ENCODE measurements at places on chromosomes 12 and 14. TPM values are rescaled to one million over a fixed set of nuclear protein-coding genes. Genes with fewer than 3 reads are reported as not detected.
A peak's percentile ranks its signal among the peaks of the same experiment; 100 is the strongest.

DNA sequence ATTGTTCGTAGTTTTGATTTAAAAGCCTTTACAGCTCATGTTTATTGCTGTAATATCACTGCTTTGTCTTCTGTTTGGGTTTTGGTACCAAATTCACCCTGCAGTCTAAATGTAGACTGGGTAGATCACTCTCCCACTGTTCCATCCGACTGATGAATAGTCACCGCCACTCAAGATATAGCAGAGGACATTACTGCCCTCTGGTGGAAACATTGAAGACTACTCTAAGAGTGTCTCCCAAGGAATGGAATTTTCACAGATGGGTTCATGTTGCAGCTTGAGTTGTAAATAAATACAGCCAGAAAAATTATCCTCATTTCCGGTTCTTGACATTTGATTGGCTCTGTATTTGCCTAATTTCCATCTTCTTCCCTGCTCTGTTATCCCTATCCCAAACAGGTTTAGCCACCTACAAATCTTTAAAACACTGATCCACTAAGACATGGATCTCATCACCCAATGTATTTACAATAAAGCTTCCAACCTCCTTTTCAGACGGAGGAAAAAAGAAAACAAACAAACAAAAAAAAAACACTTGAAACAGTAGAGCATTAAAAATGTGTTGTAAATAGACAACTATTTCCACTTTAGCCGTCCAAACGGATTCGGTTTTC, 198.3 kb upstream of the CPNE8 start:
- no peak for DNase-seq

DNA sequence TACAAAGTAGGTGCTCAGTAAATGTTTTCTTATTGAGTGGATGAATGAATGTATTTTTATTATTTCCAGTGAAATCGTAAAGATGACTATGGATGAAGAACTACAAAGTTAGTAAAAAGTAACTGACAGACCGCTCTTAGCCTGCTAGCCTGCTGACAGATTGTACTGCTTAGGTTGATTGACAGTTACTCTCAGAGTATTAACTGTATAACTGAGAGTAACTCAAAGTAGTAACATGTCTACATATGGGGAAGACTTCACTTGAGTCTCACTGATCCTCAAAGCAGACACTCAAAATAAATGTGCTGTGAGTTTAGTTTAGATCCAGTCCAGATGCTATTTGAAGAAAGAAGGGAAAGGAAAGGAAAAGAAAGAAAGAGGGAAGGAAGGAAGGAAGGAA, 272.3 kb upstream of the AMIGO2 start:
- DNase-seq: no peak

DNA sequence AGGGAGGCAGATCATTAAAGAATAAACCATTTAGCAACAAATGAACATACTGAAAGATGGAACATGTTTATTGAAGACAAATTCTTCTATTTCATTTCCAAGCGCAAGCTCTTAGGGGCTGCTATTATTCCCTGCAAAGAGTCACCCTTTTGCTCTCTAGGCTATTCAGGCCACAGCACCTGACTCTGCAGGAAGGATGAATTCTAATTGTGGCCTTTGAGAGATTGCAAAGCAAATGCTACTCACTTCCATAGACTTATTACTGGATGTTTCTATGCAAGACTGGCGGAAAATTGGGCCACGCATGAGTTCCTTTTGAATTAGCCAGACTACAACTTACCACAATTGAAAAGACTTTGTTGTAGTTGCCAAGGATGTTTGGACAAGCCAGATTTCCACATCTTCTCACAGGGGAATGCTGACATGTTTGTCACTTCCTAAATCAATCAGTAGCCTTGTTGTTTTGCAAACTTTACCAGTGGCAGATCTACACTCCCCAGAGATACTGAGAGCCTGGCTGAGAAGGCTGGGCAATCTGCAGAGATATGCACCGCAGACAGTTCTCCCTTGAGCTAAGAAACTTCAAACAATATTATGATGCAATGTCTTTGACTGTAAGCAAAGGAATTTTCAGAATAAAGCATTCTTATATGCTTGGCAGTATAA, 334.3 kb upstream of the SYT1 start:
- DNase-seq: no peak

DNA sequence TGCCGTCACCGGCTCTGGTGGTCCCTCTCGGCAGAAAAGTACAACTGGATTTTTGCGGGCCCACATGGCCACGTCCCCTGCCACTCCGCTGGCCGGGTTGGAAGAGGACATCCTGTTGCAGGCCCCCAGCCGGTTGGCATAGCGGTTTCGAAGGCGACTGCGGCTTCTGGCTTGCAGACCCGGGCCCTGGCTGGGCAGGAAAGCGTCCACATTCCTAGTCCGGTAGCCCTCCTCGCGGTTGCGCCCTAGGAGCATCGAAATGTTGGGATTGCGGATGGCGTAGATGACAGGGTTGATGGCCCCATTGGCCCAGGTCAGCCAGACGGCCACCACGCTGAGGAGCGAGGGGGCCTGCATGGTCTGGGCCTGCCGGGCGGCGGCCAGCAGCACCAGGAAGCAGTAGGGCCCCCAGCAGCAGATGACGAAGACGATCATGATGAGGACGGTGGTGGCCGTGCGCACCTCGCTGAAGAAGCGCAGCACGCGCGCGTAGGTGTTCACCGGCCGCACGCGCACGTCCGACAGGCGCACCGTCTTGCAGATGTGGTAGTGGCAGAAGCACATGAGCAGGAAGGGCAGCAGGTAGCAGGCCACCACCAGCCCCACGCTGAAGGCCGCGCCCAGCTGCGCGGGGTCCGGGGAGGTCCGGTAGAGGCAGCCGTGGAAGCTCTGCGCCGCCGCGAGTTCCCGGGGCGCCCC, 1.2 kb downstream of the GPR135 start:
- DNase-seq: peak; percentile 55

The ADAM21 gene
- total RNA-seq: not detected

GRCh38 chr12:76746516-76746915, 17.4 kb upstream of the ZDHHC17 start:
- DNase-seq: no peak

- no peak for DNase-seq
Measured at GRCh38 chr14:92493024-92493423, 20.6 kb upstream of the RIN3 start.

DNA sequence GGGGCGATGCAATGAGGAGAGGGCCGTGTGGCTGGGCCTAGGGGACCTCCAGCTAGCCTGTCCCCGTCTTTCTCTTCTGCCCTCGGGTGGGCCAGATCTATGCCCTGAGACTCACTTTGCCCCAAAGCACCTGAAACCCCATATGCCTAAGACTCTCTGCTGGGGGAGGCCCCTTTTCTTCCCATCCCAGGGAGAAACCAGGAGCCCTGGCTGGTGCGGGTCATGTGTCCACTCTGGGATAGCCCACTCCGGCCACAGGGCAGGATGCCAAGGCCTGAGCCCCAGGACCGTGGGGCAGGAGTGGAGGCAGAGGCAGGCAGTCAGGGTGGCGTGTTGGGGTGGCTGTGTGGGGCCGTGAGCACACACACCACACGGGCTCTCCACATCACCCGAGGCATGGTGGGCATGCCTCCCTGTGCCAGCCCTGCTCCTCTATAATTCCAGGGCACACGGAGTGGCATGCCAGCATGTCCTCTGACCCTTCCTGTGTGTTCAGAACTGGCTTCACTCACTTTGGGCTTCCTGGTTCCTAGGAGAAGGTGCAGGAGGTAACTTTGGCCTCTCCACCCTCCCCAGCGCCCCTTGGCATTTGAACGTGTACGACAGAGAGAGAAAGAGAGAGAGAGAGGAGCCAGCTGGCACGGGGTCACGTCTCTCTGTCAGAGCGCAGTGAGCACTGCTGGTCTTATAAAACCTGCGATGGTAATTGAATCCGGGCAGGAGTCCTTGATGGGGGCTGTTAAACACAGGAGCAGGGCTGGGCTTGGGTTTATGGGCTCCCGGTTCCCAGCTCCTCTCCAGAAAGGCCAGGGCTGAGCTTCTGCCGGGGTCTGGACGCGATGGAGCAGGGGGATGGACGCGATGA, 144.2 kb downstream of the KIF26A start:
- DNase-seq: no peak

DNA sequence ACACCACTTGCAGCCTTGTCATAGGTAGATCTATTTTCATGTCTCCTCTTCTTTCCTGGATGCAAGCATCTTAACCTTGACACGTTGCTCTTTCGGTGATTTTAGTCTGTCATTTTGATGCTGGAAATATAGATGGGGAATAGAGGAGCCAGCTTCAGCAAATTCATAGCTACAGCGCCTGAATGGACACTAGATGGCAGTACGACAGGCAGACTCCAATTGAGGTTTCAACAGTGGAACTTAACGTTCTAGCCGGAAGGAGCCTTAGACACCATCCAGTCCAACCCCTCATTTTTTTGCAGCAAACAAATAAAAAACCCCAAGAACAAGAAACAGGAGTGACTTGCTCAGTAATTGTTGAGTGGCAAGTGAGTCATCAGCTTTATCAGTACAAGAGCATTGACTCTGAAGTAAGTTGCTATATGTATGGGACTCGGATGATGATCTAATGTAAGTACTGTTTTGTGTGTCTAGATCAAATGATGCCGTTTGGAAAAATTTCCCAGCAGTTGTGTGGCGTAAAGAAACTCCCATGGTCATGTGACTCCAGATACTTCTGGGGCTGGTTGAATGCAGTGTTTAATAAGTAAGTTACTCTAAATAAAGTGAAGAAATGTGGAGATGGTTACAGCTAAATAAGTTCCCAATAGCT, 9.0 kb downstream of the DMAC2L start:
- DNase-seq: peak; percentile 84

The CMKLR1 gene
- total RNA-seq: not detected

The TAS2R8 gene
- not detected for total RNA-seq

DNA sequence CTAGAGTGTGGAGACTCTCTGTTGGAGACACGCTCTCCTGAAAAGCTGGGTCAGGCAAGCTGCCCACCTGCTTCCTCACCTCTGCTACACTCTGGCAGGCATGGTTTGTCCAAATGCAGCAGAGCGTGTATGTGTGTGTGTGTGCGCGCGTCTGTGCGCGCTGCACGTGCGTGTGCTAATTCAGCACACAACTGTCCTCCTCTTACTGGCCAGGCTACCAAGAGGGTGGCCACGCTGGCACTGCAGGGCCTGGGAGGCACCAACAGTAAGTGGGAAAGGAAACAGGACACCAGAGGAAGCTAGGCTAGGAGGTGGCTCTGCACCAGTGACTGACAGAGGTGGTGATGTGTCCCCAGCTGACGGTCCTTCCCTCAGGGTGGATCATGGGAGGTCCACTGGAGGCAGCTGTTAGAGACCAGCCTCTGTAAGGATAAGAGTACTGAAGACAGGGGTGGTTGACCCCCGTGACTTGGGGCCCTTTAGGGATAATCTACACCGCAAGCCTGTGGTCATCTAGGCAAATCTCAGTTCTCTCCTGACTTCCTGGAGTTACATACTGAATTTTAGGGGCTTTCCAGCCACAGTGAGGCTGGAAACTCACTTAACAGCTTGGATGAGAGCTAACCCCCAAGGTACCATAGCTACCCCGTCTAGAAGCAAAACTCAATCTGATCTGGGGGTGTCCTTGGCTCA, 15.6 kb upstream of the TFCP2 start:
- DNase-seq: no peak

- DNase-seq: peak; percentile 79
Measured at GRCh38 chr14:68664225-68664681, 128.6 kb downstream of the ZFP36L1 start.

DNA sequence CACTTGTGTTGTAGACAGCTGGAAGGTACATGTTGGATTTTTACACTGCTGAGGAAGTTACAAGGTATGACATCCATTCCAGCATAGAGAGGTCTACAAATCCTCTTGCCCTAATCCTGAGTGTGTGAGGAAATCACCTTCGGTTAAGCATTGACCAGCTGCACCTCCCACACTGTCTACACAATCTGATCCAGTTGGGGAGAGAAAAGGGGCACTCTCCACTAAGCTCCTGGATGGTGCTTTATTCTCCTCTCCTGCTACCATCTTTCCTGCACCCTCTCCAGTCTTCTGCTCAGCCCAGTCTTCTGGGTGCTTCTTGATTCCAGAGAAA, at the start of gene OR6J1:
Gene OR6J1 (minus strand): TSS at position 48 of the 331 bp plus-strand sequence. CDS start 9,541 bp downstream, outside the sequence.
- no peak for DNase-seq

DNA sequence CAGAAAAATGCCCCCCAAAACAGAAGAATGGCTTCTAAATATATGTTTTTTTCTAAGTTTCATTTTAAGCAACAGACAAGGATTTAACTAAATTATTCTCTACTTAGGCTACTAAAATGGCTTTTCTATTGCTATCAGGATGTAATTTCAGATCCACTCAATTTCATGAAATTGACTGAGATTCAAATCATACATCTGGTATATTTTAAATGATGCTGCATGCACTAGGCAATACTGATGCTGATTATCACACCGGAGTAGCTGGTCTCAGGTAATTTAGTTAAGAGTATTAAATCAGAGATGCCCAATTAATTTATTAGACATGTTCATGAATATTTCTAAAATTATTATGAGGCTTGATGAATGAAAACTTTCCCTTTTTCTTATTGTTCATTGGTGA, 151.7 kb downstream of the APAF1 start:
- no peak for DNase-seq

DNA sequence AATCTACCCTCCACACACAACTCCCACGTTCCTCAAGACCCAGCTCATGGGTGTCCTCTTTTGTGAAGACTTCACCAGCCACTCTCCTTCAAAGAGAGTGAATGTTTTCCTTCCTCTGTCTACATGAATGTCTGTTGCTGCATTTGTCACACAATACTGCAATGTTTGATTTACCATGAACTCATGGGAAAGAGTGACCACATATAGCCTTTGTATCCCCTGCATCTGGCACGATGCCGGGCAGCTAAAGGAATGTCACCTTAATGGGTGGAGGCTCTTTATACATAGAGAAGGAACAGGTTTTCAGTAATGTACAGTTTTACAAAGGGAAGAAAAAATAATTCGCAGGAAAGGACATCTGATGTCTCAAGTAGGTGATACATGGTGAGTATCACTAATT, 12.1 kb upstream of the BCDIN3D start:
- no peak for DNase-seq

The PCNX1 gene
- total RNA-seq: 69.2 TPM

DNA sequence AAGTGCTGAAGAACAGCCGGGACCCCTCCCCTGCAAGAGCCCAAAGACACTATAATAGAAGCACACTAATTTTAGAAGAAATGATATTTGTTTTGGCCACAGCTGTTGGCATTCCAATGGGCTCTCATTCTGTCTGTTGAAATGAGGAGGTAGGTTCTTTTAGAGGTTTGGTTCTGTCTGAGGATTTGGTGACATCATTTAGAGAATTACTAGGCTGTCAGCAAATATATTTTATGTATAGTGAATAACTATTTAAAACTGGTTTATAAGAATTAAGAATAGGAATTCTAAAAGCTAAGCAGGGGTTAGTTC, 200.7 kb upstream of the SLC38A2 start:
- DNase-seq: no peak

- DNase-seq: no peak
Measured at GRCh38 chr12:43115441-43116160, 436.4 kb downstream of the ADAMTS20 start.

- no peak for DNase-seq
Measured at GRCh38 chr12:92111256-92111655, 34.4 kb downstream of the BTG1 start.

DNA sequence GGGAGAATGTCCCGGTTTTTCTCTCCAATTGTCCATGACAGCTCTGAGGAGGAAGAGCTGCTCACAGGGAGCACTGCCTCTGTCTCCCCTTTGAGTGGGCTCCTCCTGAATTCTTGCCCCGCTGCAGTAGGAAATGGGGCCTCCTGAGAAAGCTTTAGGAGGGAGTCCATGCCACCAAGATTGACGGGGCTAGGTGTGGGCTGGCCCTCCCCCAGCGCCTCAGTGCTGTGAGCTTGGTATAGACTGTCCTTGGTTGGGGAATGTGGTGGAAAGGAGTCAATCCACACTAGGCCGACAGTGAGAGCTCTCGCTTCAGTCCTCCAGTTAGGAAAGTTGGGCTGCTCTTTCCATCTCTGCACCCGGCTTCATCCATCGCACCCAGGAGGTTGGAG, 23.4 kb upstream of the CTDSP2 start:
- no peak for DNase-seq
